ENCODE measurements at places on chromosomes 4 and X.

DNA sequence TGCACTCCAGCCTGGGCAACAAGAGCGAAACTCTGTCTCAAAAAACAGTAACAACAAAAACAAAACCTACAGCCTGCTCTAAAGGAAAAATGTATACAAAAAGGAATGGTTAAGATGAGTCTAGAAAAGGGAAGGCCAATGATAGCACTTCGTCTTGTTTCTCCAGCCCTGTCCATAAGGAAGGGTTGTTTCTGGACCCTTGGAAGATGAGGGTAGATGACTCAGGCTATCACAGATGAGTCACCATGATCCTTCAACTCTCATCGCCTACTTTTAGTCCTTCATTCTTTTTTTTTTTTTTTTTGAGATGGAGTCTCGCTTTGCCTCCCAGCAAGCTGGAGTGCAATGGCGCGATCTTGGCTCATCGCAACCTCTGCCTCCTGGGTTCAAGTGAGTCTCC, 8.8 kb downstream of the PLA2G12A start:
- no peak for DNase-seq

DNA sequence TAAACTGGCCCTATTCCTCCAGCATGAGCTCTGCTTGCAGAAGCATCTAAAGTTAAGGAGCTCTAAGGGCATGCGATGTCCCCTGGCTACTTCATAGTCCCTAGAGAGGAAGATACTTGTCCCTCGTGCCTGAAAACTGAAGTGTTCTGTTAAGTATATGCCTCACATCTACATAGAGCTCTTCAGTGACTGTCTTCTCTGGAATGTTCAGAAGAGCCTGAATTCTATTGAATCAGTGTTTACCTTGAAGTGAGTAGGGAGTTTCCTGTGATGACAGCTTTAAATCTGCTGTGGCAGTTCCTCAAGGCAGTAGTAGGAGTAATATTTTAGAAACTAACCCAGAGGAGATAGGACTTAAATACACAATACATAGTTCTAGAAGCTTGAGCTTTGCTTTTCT, 111.2 kb downstream of the ZNF518B start:
- no peak for DNase-seq

GRCh38 chrX:137896123-137896522, 330.2 kb downstream of the ZIC3 start:
- no peak for DNase-seq

DNA sequence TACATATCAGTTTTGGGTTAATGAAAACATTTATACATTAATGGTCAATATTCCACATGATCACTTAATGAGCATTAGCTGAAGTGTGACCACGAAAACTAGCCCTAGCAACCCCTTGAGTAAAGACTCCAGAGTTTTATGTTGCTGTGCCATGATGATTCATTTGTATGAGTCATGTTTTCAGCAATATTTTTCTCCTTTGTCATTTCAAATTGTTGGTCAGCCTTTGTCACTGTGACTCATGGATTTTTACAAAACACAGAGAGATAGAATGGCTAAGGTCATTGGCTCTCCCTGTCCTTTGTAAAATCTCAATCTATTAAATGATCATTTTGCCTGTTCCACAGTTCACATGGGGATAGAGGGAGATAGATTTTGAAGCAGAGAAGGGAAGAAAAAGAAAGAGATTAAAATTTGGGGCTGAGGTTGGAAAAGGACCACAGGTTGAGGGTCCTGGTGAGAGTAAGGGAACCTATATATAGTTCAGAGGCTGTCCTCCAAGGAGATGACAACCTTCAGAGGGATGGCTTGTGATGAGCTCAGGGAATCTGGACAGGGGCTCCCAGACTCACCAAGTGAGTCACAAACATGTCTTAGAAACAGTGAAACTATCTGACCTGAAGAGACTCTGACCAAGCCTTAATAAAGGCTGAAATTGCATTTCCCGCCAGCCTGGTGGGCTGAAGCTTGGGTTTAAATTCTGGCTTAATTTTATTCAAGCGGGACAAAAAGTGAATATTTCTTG, 25.6 kb downstream of the NR0B1 start:
- DNase-seq: peak; percentile 72

GRCh38 chr4:42458657-42459056, 61.4 kb downstream of the SHISA3 start:
- no peak for DNase-seq

GRCh38 chr4:23547096-23547495, 342.8 kb downstream of the PPARGC1A start:
- DNase-seq: no peak

DNA sequence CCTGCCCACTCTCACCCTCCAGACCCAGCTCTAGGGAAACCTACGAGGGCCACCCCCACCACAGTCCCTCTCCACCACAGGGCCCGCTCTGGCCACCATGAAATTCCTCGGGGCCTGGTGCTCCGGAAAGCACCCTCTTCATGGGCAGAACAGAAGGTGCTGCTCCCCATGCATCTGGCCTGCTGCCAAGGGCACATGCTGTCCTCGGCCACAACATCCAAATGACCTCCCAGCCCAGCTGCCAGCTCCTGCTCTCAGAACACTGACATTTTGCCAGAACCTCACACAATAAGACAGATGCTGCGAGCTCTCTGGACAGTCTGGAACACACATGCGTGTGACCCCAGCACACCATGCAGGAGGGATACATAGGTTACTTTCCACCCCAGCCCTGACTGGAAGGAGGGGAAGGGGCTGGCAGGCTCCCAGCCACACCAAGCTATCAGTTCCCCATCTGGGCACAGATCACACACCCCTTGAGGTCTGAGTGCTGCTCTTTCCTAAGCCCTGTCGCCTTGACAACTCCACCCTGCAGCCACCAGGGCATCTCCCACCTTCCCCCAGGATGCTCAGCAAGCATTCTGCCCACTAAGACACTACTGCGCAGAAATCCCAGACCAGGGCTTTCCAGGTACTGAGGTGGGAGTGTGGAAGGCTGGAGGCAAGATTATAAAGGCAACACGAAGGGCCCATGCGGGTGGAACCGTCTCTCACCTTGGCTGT, 5.8 kb downstream of the CCNQ start:
- no peak for DNase-seq

GRCh38 chr4:108120789-108121188, 47.9 kb downstream of the LEF1 start:
- DNase-seq: no peak

- DNase-seq: no peak
Observed at GRCh38 chr4:27828843-27829242, 968.2 kb downstream of the STIM2 start.

GRCh38 chr4:113008716-113009115, 40.7 kb upstream of the ANK2 start:
- DNase-seq: no peak

GRCh38 chr4:27692868-27693634, 832.4 kb downstream of the STIM2 start:
- no peak for DNase-seq

DNA sequence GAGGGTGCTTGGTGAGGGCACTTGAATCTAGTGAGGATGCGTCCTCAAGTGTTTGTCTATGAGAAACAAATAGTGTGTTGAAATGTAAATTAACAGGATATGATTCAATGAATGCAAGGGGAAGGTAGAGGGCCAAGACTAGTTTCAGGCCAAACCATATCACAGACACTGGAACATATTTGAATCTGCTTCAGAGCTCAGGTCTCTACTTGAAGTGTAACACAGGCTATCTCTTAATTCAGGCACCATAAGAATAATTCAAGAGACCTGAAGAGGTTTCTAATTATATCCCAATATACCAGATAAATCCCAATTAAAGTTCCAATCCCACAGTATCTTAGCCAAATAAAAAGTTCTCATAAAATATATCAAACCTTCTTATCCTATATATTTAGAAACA, 146.5 kb upstream of the INTU start:
- DNase-seq: no peak

- DNase-seq: no peak
Observed at GRCh38 chr4:93016350-93016749, 712.6 kb downstream of the GRID2 start.

DNA sequence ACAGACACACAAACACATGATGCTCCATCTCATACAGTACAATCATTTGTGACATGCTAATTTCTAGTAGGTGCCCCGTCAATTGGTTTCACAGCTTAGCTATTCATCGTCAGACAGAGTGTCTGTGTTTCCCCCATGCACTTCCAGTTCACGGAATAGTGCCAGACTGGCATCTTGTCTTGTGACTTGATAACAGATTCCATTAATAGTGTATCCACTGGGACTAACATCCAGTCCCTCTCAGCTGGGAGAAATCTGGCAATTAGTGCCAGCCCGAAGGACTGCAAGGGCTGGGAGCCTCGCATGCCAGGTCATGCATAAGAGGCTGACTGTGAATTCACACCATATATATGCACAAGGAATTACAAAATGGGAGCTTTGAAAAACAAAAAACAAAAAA, 20.2 kb upstream of the GATB start:
- no peak for DNase-seq

DNA sequence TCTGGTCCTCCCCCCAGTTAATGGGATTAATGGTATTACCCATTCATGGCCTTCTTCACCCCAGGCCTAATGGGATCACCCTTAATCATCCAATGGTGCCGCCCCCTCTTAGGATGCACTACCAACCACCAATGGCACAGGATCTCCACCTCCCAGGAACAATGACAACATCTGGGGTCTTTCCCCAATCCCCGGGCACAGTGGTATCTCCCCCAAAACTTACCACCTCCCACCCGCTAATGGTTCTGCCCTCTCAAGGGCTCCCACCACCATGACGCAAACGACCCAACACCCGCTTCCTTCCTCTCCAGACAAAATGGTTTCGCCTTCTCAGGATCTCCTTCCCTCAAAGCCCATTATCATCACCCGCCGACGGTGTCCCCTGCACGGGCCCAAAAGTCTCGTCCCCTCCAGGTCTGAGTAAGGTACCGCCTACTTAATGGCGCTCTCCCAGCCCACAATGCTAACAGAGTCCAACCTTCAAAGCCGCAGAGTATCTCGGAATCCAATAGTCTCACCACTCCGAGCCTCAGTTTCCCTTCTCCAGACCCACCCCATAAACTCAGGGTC, 458 bp downstream of the GRIPAP1 start:
- DNase-seq: no peak

- DNase-seq: no peak
Observed at GRCh38 chr4:39719804-39720580, 22.1 kb downstream of the UBE2K start.

DNA sequence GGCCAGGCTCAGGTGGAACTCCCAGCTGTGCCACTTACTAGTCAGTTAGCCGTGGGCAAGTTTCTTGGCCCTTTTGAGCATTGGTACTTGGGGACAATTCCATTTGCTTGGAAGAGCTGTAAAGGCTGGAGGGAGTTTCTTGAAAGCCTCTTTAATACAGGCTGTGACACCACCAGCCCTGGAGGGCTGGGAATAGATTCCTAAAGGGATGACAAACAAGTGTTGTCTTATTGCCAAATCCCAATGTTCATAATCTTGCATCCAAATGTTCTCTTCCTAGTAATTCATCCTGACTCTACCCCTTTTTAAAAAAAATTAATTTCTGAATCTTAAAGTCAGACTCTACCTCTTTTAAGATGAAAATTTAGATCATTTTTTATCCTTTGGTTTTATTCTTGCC, 14.6 kb upstream of the MED28 start:
- no peak for DNase-seq

DNA sequence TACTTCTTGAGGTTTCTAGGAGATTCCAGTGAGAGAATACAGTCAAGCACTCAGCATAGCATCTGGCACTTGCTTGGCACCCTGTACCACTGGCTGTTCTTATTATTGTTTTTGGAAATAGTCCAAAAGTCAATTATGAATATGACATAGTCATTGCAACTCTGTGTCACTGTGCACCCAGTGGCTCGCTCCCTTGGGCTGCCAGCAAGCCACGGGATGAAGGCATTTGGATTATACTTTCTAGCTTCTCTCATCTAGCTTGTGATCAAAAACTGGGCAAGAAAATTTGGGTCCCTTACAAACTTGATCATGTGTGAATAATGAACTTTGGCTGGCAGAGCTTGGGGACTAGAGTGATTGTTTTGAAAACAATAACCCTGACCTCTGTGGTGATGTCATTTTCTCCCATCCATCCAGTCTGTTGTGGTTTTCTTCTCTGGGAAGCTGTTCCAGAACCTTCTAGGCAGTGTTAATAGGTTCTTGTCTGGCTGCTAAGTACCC, 32.7 kb upstream of the LIMCH1 start:
- no peak for DNase-seq

- no peak for DNase-seq
Observed at GRCh38 chr4:47263721-47264120, 199.8 kb downstream of the COMMD8 start.

- DNase-seq: no peak
Observed at GRCh38 chrX:27444093-27444908, 18.8 kb downstream of the PPP4R3C start.

All from kidney epithelial cell (primary cell).